Cardiac septum (tissue), 1 donor: ENCODE measurements at places on chromosomes 6 and 20. TPM values are rescaled to one million over a fixed set of nuclear protein-coding genes. Genes with fewer than 3 reads are reported as not detected.

DNA sequence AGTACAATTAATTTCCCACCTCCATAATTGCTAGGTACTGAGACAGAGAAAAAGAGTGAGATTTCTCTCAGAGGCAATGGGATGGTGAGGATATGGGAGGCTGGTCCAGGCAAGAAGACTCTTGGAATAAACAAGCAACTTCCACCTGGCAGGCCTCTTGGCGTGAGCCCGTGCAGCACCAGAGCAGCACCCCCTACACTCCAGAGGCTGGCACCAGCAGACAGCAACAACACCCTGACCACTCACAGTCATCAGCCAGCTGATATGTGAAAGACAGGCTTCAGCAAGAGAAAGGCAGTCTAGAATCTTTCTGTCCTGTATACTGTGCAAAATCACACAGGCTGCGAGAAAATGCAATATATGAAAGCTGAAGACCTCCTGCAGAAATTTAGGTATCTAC is 59.7 kb downstream of the KIF13A start:
- peak; percentile 82 for DNase-seq

- no peak for DNase-seq
Measured at GRCh38 chr6:128071212-128071611, 170.4 kb upstream of the THEMIS start.

LY6G6F gene
- not detected for total RNA-seq

DNA sequence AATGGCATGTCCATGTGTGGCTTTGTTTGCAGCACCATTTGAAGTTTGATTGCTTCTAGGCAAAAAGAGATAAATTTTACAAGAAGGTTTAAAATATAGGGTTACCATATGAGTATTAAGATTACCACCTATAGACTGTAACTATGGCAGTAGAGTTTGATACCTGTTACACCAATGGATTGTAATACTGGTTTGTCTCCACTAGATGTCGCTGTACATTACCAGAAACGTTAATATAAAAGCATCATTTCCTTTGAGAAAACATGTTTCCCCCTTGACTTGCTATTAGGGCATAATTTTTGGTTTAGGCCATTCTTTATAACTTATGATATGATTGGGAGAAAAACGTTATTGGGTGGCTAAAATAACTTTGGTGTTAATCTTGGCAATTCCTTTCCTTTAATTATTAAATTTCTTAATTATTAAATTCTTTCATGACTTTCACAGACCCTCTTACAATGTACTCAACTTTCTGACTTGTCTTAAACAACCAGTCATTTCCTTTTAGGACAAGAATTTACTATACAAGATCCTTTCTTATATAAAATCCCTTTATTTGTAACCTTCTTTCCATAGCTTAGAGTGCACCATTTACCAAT is 42.8 kb downstream of the HLA-DPB1 start:
- no peak for DNase-seq

- DNase-seq, result peak; percentile 31
Measured at GRCh38 chr20:47146686-47147085, 209.8 kb downstream of the ZMYND8 start.

GRCh38 chr20:24194143-24194542 is 205.6 kb upstream of the GGTLC1 start:
- no peak for DNase-seq

SOD2 gene
- total RNA-seq, result 666 TPM

GRCh38 chr20:44909872-44910689 is at the start of gene PABPC1L:
TSS of gene PABPC1L (plus strand) at chr20:44910060. CDS start at chr20:44910144, 84 bp downstream.
- DNase-seq, result peak; percentile 84

- DNase-seq, result no peak
Measured at GRCh38 chr20:59004493-59004762, 2.6 kb downstream of the CTSZ start.

GRCh38 chr6:152268846-152269442 is 368.2 kb downstream of the SYNE1 start:
- no peak for DNase-seq

- no peak for DNase-seq
Measured at GRCh38 chr6:79584332-79584731, 46.8 kb upstream of the SH3BGRL2 start.

GRCh38 chr20:44475694-44476560 is at the start of gene TTPAL:
TSS of gene TTPAL (plus strand) at chr20:44475874. CDS start at chr20:44480000, 4,126 bp downstream.
- peak; percentile 95 for DNase-seq

NMBR gene
- total RNA-seq, result not detected

GRCh38 chr20:12715371-12715770 is 293.4 kb upstream of the SPTLC3 start:
- no peak for DNase-seq

- DNase-seq, result no peak
Measured at GRCh38 chr6:63440057-63440456, 120.3 kb upstream of the LGSN start.

GRCh38 chr6:125004198-125004597 is 42.0 kb downstream of the RNF217 start:
- DNase-seq, result no peak

DNA sequence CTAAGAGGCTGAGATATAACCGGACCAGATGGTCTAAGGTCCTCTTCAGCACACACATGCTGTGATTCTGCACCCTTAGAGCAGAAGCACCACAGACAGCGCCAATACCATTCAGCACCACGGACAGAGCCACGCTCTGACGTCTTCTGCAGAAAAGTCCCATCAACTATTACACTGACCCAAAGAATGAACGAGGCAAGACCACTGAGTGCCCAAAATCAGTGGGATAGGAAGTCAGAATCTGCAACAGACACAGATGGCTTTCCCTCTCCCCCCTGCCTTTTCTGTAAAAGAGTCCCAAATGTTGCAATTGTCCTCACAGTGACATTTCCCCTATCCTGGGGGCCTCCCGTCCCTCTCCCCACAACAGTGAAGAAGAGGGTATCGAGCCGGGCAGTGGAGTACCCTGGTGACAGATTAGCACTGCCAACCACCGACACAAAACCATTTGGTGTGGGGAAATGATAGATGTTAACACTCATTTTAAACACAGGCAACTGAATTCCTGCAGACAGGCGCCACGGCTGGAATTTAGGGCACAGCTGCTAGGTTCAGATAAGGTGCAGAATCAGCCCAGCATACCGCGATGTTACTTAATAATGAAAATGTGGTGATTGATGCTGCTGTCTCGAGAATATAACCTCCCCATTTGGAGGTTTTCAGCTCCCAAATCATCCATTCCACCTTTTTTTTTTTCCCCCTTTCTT is 66.6 kb upstream of the CTNNBL1 start:
- DNase-seq, result no peak

F13A1 gene
- total RNA-seq, result 50.9 TPM

- no peak for DNase-seq
Measured at GRCh38 chr6:142395768-142396231, 94.0 kb downstream of the ADGRG6 start.

SAPCD1 gene
- 0.86 TPM for total RNA-seq

- no peak for DNase-seq
Measured at GRCh38 chr20:48766961-48767960, 60.5 kb downstream of the PREX1 start.

GRCh38 chr6:106569428-106569827 is 59.9 kb downstream of the RTN4IP1 start:
- DNase-seq, result no peak

DNA sequence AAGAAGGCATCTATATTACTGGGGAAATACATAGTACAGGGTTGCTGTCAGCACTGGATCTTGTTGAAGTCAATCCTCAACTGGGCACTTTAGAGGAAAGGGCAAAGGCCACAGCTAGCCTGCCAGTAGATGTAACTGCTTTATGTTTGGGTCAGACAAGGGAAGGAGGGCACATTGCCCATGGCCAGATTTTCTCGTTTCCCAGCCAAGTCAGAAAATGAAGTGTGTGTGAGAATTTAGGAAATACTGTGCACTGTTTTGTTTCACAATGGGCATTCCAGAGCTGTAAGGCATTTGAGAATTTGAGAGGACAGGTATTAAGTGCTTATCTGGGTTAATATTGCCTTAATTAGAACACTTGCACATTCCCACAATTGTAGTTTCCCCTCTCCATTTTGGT is 183.9 kb upstream of the MCHR2 start:
- DNase-seq, result no peak

- DNase-seq, result no peak
Measured at GRCh38 chr6:67558985-67559384, 1076.1 kb upstream of the ADGRB3 start.

CRISP2 gene
- not detected for total RNA-seq

- no peak for DNase-seq
Measured at GRCh38 chr6:156175433-156175832, 601.7 kb upstream of the ARID1B start.

FNDC1 gene
- 1.9 TPM for total RNA-seq

DNA sequence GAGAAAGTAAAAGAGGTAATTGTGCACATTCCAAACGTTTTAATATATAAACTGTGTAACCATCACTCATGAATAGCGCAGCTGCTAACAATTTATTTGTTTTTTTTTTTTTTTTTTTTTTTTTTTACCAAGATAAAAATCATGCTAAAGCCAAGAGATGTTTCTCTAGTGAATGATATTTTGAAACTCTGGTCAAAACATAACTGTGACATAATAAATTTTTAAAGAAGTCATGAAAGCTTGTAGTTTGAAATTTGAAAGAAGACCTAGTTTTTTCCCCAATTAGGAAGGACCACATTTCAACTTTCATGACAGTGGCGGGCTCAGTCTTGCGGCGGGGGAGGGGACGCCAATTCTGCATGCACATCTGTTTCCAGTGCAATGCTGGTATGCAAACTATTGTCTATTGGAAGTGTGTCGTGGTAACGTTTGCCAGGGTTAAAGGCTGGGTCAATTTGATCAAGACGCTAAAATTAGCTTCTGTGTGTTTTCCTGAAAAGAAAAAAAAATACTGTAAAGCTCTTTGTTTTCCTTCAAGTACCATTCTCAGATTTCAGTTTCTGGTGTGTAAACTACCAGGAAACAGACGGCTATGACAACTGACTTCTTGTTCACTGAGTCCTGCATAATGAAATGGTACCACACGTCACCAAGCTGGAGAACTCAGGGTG is 211.9 kb downstream of the FOXC1 start:
- DNase-seq, result no peak

- no peak for DNase-seq
Measured at GRCh38 chr6:65671922-65672321, 35.1 kb downstream of the EYS start.

DNA sequence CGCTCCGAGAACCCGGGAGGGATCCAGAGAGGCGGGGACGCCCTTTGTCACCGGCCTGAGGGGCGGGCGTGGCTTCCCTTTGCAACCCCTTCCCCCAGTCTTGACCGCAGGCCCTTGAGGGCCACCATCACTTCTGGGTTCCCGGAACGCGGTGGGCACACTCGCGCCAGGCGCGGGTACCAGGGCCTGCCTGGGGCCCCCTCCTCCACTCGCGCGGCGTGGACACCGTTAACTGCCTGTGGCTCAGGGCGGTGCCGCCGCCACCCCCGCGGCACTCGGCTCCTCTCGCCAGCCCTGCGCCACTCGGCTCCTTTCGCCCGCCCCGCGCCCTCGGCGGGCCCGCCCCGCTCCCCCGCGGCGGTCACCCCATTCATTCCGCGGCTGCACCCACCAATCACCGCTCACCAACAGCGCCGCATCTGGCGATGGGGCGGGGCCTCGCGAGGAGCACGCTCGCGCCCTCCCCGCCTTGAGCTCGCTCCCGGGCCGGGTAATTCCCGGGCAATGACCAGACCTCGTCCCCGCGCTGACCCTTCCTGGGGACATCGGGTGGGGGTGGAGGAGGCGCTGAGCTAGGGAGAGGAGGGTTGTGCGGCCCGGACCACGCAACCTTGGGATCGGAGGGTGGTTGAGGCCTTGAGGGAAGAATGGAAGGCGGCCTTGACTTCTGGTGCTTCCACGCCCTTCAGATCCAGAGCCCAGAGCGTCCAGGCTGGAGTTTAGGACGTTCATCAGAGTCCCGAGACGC is 10.5 kb upstream of the ELOVL5 start:
- DNase-seq, result peak; percentile 99

DNA sequence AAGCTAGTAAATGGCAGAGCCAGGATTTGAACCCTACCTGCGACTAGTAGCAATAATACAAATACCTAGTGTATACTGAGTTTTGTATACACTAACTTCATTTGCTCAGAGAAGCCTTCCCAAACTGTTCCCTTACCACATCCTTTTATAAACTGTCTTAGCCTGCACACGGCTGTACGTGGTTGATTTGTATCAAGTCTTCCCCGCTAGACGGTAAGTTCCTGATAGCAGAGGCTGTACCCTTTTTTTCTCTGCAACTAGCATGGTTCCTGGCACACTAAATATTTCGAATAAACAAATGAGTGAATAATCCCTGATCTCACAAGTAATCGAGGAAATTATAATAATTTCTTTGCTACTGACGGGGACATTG is 636 bp downstream of the RTF2 start:
- DNase-seq, result no peak

DNA sequence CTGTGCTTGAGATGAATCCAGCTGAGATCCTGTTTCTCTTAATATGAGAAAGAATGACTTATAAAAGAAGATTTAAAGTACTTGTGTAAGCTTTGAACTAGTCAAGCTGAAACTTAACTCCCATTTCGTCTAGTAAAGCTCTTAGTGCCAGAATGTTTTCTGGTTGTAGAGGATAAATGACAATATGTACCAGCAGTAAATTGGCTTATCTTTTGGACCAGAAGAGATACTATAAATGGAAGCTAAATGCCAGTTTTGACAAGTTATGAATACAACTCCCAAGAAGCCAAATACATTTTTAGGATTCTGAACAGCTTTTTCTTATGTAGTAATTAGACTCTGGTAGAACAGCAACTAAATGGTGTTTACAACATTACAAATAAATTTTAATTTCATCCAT is 608.7 kb downstream of the EYS start:
- DNase-seq, result no peak

TNXB gene
- 59.9 TPM for total RNA-seq

- no peak for DNase-seq
Measured at GRCh38 chr6:135189344-135189743, 8.2 kb downstream of the MYB start.

GRCh38 chr6:36128073-36128472 is 2.2 kb upstream of the MAPK13 start:
- no peak for DNase-seq

GRCh38 chr6:11292594-11293236 is 60.2 kb upstream of the NEDD9 start:
- no peak for DNase-seq

DNA sequence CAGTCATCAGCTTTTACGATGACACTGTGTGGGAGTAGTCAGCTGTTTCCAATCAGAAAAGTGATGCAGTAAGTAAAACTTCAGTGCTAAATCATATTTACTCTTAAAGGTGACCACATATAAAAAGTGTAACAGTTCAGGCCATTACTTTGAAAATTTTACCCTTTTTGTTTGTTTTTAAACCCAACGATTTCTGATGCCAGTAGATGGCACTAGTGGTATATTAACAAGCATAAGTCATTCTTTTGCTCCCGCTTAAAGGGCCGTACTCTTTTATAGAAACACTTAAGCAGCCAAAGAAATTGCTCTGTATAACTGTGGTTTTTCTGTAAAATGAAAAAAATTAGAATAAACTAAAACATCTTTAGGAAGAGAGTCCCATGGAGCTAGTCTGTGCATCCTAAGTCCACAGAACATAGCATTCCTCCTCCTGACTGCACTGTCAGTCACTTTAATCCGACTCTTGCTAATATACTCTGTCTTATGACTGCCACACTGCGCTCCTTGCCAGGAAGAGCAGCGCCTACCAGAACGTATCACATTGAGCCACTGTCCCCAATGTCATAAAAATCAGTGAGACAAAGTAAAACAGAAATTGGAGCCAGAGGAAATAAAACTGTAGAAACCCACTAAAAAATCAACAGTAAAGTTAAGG is 25.0 kb downstream of the HEBP2 start:
- no peak for DNase-seq
